ENCODE measurements at places on chromosomes 1 and 21.

GRCh38 chr1:55400508-55400907 is 185.3 kb upstream of the USP24 start:
- peak; percentile 34 for DNase-seq

DNA sequence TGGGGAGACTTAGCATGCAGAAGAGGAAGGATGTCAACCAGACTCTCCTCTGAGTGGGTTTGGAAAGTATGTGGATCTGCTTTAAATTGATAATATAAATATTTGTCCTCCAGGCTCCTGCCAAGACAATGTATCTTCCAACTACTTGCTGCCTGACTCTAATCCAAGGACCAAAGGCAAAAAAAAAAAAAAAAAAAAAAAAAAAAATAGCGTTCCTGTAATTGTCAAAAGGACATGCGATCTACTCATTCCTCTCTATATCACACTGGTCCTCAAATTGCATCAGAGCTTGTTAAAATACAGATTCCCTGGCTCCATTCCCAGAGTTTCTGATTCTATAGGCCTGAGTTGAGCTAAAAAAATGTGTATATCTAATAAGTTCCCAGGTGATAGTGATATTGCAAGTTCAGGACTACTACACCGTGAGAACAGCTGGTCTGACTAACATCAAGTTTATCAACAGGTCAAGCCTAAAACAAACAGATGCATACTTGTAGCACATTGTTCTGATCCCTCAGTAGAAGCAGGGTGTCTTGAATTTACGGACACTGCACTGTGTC is 141.3 kb downstream of the TNR start:
- no peak for DNase-seq

DNA sequence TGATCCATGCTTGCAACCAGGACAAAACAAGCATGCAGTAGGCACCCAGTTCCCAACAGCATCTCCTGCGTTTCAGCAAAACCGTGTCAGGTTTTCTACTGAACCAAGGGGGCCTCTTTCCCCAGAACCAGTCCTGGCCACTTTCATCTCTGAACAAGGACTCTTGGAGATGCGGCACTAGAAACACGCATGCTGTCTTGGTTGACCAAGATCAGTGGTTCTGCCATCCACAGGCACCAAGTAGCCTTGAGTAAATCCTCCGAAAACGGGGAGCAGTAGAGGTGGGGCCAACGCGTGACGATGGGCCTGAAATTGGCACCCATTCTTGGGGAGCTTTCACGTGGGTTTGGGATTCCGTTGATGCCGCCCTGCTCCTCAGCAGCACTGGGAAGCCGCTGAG is 62.5 kb upstream of the AJAP1 start:
- DNase-seq: no peak

- DNase-seq: no peak
Measured at GRCh38 chr1:231919886-231920285, 293.3 kb downstream of the DISC1 start.

- DNase-seq: peak; percentile 70
Measured at GRCh38 chr21:16587681-16588375, 858.0 kb downstream of the USP25 start.

GRCh38 chr1:165851034-165851658 is 23.7 kb downstream of the UCK2 start:
- DNase-seq: no peak

GRCh38 chr1:177368255-177368654 is 197.5 kb downstream of the BRINP2 start:
- no peak for DNase-seq

DNA sequence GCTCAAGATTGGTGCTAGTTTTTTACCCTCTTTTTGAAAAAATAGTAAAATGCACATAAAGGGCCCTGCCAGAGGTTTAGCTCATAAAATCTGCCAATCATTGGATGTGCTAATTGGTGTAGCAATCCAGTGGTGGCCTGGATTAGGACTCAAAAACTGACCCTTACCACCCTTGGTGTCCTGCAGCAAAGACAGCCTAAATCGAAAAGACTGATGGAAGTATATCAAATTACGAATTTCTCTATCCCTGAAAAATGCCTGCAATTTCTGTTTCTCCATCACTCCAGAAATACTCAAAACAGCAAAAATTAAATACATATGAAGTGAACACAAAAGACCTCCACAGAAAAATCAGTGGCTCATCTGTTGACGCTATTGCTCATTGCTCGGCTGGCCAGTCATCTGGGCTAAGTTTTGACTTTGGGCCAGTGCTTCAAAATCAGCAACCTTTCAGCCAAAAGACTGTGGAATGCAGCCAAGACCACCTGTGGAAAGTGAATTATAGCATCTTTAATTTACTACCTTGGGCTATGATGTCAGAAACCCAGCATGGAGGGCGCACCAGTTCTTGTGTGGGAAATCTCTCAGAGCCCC is 30.0 kb downstream of the WLS start:
- peak; percentile 71 for DNase-seq

- DNase-seq: no peak
Measured at GRCh38 chr1:46484783-46485490, 4.7 kb upstream of the DMBX1 start.

GRCh38 chr1:60126723-60127122 is 53.2 kb upstream of the C1orf87 start:
- no peak for DNase-seq

DNA sequence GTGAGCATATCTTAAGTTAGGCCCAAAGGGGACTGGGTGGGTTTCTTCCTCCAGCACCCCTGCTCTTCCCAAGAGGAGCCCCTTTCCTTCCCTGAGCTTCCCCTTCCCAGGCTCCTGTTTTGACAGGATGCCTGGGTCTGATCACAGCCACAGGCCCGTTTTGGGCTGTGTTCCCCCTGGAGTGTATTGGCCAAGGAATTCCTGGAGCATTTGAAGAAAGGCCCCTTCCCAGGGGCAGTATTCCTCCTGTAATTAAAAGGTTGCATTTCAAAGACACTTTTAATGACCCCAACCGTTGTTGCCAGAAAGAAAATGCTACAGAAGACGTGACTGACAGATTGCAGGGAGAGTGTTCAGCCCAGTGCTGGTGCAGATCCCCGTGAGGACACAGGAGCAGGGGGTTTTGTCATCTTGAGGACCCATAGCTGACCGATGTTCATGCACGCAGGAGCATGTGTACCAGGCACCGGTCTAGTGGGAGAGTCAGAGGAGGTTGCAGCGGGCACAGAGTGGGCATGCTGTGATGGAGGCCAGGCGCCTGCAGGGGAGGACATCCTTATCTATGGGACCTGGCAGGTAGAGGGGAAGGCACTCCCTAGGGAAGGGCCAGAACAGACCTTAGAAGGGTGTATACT is 19.3 kb upstream of the LBR start:
- DNase-seq: no peak

GRCh38 chr1:94753171-94753972 is 66.8 kb upstream of the SLC44A3 start:
- DNase-seq: no peak

- no peak for DNase-seq
Measured at GRCh38 chr21:34874684-34875513, 174.2 kb downstream of the RUNX1 start.

- DNase-seq: no peak
Measured at GRCh38 chr1:48603222-48603621, 131.2 kb upstream of the SPATA6 start.

DNA sequence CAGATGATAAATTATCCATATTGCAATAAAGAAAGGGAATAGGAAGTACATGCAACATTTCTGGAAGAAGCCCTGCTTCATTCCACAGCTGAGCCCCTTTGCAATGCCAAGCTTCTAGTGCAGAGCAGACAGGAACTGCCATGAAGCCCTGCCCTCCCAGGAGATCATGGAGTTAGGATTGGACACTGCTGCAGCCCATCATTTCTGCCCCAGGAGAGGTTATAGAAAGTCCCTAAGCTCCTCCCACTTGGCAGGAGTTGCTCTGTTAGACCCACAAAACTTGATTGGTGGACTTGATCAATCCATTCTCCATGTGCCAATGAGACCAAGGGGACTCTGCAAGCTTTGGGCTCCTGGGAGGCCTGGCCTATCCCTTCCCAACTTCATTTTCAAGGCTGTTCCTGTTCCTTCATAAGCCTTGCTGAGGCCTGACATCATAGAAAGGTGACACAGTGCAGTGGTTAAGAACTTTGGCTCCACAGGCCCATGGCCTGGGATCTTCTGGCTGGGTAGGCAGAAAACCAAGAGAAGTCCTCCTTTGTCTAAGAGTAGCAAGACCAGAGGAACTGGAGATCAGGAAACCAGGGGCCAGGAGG is 1.3 kb upstream of the LAPTM5 start:
- no peak for DNase-seq

GRCh38 chr1:165456861-165457260 is 11.9 kb upstream of the RXRG start:
- DNase-seq: no peak

GRCh38 chr1:64981601-64982533 is 15.5 kb upstream of the JAK1 start:
- DNase-seq: no peak

- DNase-seq: no peak
Measured at GRCh38 chr1:59428828-59429227, 131.9 kb downstream of the FGGY start.

GRCh38 chr1:32122151-32122550 is 14.3 kb downstream of the KPNA6 start:
- DNase-seq: no peak

DNA sequence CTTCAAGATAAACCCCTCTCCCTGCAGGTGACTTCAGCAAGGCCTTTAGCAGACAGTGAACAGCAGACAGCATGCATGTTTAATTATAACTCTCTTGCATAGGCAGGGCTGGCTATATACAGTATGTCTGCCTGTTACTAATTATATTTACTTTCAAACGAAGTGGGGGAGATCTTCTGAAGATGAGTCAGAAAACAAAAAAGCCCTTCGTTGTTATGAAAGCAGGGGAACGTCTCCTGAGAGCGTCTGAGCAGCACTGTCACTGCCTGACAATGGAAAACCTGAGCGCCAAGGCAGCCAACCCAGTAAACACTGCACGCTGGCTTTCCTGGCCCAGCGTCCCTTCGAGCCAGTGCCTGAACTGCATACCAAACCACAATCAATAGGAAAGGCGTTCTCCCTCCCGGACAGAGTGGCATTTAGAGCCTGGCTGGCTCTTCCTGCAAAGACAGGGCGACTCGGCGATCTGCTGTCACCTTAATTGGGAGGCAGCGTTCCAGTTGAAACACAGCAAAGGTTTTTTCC is 54.1 kb downstream of the TOMM20 start:
- peak; percentile 72 for DNase-seq

- no peak for DNase-seq
Measured at GRCh38 chr1:27144049-27144748, 10.7 kb downstream of the SLC9A1 start.

DNA sequence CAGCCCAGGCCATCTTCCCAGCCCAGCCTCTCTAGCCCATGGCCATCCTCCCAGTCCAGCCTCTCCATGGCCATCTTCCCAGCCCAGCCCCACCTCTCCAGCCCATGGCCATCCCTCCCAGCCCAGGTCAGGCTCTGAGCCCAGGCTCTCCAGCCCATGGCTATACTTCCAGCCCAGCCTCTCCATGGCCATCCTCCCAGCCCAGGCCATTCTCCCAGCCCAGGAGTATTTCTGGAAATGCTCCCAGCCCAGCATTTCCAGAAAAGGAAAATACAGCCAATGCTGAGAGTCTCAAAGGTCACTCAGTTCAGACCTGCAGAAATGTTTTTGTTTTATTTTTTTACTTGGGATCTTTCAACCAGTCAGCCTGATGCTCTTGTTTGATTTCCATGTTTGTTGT is 70.0 kb upstream of the ZNF281 start:
- no peak for DNase-seq

DNA sequence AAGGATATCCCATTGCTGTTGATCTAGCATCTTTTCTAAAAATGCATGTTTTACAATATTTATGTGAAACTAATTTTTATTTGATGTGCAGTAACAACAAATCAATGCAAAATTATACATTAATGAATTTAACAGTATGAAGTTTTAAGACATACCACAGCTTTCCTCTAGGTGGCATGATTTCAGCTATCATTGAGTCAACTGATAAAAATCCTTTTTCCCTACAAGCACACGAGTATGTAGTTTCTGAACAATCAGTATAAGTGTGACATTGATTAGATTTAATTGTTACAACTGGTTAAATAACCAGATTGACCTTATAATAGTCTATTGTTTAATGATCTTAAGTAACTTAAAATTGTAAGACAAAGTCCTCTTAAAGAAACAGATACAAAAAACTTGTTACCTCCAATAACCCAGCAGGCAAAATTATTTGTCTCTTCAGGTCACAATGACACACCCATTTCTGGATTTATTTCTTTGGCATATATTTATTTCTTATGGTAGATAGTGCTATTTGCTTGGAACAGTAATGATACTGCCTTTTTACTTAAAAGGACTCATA is 5.8 kb upstream of the TGFB2 start:
- no peak for DNase-seq

- DNase-seq: no peak
Measured at GRCh38 chr1:87115317-87115890, 201.0 kb downstream of the HS2ST1 start.

Measured in NCI-H446 treated with DMSO at 0.1 percent for 48 hours (cell line).